ENCODE measurements at places on chromosomes 13 and 19.

GRCh38 chr13:31038834-31039552 lies 106.5 kb downstream of the TEX26 start:
- DNase-seq: no peak

DNA sequence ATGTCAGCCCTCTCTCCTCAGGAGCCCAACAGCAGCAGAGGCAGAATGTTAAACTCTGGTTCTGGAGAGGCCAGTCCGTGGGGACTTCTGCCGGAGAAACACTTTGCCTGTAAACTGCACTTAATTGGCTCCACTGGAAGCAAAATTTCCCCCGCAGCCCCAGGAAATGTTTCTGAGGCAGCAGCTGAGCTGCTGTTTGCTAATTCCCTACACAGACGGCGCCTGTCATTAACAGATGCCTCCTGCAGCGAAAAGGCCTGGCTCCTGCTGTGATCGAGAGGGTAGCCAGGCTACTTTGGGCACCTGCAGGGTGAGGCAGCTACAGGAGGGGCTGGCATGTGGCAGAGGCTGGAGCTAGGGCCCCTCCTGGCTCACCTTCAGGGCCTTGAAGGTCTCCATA lies 5.2 kb upstream of the TM6SF2 start:
- DNase-seq: no peak

DNA sequence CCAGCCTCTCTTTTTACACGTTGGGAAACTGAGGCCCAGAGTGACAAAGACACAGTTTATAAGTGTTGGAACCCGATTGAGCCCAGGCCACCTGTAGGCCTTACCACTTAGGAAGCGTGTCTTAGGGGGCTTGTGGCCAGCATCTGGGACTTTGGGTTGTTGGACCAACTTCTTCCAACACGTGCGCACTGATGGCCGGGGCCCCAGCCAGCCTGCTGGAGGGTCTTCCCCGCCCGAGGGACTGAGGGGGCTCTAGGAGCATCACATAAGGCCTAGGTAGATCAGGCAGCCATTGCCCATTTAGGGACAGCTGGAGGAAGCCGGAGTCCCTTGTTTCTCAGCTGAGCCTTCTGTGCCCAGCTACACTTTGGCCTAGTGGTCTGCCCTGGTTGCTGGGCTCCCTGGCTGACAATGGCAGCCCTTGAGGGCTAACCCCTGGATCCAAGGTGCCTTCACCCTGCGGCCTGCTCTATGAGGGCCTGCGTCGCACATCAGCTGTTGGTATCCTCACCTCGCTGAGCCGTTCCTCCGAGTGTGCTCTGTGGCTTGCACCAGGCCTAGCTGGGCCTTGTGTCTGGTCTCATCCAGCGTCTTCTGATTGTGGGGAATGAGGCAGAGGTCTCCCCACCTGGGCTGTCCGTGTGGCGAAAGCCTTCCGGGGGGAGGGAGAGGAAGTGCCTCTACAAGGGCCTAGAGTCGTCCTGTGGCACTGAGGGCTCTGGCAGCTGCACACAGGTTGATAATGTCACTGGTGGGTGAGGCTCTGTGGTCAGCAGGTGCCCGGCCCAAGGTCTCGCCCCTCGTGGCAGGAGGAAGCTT lies 1.2 kb downstream of the RAB11B start:
- no peak for DNase-seq

GRCh38 chr13:113736258-113736731 lies 22.7 kb upstream of the TMEM255B start:
- DNase-seq: no peak
